ENCODE measurements at places on chromosomes 6 and 20.

- no peak for DNase-seq
Measured at GRCh38 chr6:157471077-157471686, 90.2 kb downstream of the ZDHHC14 start.

GRCh38 chr6:46796848-46797580 is 3.8 kb downstream of the MEP1A start:
- DNase-seq, result no peak

DNA sequence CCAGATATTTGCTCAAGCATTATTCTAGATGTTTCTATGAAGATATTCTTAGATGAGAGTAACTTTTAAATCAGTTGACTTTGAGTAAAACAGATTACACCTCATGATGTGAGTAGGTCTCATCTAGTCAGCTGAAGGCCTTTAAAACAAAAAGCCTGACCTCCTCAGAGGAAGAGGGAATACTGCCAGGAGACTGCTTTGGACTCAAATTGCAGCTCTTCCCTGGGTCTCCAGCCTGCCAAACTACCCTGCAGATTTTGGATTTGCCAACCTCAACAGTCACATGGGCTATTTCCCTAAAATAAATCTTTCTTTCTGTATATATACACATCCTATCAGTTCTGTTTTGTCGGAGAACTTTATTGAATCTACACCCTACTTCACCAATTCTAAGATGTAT is 182.5 kb upstream of the TENT5A start:
- no peak for DNase-seq

DNA sequence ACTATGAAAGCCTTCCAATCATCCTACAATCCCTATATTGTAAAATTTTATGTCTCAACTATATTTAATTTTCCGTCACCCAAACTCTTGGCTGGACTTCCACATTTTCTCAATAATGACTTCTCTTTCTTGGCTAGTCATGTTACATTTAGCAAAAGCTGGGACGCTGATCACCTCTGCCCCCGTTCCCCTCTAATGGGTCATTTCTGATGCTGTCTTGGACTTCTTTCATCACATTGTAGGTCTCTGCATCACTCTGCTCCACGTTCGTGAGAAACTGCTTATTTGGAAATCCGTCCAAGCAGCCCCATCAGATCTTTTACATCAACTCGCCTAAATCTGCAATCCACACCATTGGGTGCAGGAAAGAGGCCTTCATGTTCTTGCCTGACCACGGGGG is 203.8 kb downstream of the MYLK4 start:
- peak; percentile 55 for DNase-seq

DNA sequence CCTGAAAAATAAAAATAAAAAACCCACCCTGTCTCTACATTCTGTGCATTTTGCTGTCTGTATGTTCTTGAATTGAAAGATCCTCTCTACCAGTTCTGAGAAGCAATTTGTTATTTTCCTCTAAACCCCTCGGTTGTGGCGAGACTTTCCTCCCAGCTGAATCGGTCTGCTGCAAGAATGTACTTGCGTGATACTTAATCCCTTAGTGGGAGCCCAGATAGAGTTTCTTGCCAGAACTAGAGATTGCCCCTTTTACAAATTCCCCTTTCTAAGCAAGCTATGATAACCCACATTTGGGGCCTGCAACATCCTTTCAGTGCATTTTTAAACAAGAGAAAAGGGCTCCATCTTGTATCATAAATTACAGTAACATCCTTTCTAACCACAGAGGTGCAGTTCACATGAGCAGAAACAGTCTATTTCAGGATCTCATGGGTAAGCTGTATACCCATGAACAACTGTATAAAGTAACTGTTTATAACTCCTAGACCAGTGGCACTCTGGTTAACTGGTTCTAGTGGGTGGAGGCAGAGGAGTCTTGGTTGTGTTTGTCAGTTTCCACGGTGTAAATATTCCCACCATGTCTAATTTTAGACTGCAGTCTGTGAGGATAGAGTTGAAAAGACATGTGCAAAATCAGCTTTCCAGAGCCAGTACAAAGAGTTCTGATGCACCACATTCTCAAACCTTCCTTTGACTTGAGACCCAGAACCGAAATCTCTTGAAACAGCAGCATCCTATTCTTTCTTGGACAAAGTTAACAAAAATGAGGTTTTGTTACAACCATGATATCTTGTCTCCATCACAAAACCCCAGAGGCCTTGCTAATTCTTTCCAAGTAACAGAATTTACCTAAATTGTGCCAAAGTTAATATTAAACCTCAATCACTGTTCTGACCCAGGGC is 113.1 kb upstream of the ZNF217 start:
- peak; percentile 39 for DNase-seq

GRCh38 chr6:82569022-82569421 is 205.4 kb downstream of the TPBG start:
- DNase-seq, result no peak

DNA sequence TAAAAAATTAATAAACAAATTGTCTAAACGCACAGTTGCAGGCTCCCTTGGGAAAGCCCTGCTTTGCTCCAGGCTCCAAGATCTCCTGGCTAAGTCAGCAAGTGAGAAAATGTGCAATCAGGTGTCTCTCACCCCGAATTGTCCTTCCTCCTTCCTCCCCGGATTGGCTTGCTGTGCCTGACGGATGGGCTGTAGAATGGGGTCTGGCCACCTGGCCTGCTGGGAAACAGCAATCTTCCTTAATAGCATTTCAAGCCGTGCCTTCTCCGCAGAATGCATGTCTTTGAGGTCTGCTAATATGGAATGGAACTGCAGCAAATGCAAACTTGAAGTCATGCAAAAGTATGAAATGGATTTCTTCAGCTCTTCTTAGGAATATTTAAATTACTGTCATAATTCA is 43.7 kb upstream of the CDKAL1 start:
- no peak for DNase-seq

DNA sequence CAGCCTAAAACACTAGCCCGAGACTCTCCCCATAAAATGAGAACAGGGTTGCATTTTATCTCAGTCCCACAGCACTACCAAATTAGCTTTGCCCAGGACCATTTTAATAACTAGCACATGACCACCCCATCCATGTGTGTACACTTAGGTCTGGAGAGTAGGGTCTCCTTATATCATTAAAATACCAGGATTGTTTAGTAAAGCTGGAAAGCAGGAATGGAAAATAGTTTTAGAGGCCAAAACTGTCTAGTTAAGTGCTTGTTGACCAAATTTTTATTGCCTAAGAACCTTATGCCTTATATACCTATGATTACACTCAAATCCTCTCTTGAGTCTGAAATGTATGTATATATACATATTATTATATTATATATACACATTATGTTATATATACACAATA is 608.4 kb downstream of the HDGFL1 start:
- DNase-seq, result no peak

DNA sequence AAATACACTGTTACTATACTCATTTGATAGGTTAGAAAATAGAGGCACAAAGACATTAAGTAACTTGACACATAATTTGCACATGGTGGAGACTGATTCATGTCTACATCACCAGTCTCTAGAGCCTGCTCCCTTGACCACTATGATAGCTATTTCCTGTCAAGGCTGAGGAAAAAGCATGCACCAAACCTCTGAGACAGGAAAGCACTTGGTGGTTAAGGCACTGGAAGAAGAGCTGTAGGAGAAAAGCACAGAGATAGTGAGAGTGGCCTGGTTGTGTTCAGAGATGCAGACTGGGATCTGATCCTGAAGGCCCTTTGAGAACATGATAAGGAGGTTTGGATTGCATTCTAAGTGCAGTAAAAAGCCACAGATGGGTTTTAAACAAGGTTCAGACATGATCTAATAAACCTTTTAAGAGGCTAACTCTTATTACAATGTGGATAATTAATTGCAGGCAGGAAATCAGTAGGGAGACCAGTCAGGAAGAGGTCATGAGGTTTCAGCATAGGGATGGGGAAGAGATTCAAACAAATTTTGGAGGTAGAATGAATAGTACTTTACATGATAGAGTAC is 168.9 kb downstream of the PHF3 start:
- DNase-seq, result no peak

DNA sequence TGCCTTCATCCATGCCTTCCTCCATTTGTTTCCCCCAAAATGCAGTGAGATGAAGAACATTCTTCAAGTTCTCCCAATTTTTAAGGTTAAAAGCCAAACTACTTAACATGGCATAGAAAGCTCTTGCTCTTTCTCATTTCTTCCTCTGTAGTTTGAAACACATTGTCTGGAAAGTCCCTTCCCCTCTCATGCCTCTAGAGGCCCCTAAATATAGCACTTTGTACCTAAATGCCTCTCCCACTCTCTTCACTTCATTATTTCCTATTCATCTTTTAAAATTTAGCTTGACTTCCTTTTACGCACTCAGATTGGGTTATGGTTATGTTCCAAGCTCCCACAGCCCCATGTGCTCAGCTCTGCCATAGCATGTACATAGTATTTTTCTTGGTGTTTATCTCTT is 389.3 kb downstream of the HDGFL1 start:
- DNase-seq, result no peak

DNA sequence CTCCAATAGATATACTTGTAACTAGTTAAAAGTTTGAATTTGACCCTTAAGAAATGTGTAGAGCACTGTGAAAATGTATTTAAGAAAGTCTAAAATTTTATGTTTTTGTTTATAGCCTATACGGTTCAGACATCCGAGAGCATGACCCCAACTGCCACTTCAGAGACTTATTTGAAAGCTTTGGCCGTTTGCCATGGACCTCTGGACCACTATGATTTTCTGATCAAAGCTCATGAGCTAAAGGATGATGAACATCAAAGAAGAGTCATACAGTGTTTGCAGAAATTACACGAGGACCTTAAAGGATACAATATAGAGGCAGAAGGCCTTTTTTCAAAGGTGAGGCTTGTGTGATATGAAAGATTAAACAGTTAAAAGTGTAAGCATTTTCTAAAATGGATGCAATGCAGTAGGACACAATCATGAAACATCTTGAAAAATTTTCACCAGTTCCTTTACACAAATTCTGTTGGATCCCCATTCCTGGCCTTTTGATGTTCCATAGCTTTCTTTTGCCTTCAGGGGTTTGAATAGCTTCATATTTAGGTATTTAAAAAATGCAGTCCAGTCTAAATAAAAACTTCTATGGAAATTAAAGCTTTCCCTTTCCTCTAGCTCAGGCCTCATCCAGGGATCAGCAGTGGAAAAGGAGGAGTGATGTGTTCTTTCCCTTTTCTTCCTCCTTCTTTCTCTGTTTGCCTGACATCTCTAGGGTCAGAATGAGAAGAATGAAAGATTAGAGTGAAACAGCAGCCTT is 29.0 kb downstream of the AFG1L start:
- DNase-seq, result peak; percentile 38

DNA sequence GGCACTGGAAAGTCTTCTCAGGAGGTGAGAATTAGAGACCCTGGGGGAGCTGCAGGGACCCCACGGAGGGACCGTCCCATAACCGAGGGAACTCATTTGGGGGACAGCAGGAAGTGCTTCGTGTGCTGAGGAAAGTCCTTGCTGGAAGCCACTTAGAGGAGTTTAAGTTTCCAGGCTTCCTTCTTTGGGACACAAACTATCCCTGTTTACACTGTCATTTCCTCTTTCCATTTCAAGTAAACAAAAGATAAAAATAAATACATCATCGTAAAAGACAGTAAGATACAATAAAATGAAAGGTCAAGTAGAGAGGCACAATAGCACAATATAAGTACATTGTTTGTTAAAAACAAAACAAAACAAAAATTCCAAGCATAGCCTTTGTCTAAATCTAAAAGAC is 101.2 kb downstream of the TTLL2 start:
- peak; percentile 55 for DNase-seq

DNA sequence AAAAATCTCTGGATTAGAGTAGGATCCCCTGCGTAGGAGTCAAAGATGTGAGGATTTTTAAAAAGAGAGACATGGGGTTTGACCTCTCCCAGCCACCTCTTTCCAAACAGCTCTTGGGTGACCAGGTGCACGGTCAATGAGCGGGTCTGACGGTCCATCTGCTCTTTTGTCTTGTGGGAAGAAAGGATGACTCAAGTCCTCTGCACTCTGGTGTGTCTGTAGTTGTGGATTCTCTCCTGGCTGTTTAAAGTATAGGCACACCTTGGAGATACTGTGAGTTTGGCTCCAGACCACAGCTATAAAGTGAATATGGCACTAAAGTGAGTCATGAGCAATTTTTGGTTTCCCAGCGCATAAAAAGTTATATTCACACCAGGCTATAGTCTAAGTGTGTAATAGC is 209.8 kb downstream of the BMP7 start:
- no peak for DNase-seq

DNA sequence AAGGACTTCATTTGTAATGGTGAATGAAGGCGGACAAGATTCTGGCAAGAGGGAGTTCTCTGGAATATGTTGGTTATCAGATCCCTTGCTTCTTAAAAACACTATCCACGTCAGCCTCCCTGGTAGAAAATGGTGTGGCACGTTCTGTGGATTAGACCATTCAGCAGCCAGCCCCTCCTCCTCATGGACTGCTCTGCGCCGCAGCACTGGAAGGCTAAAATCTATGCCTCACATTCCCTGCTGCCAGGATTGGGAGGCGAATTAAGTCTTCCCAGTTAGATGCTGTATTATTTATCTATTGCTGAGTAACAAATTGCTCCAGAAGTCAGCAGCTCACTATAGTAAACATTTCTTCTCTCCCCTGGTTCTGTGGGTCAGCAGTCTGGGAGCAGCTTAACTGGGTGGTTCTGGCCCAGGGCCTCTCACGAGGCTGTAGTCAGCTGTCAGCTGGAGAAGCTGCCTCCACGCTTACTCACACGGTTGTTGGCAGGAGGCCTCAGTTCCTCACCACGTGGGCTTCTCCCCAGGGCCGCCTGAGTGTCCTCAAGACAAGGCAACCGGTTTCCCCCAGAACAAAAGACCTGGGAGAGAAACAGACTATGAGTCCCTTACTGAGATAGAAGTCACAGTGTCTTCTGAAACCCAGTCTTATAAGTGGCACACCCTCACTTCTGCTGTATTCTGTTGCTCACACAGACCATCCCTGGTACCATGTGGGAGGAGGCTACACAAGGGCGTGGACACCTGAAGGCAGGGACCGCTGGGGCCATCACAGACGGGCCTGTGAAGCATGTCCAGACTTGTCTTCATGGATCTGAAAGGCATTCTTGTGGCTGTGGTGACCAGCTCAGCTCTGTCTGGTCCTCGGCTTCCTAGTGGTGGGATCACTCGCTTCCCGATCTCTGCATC is 101.0 kb downstream of the NRN1 start:
- DNase-seq, result peak; percentile 29

GRCh38 chr6:80605165-80605989 is 498.9 kb downstream of the BCKDHB start:
- DNase-seq, result peak; percentile 58

DNA sequence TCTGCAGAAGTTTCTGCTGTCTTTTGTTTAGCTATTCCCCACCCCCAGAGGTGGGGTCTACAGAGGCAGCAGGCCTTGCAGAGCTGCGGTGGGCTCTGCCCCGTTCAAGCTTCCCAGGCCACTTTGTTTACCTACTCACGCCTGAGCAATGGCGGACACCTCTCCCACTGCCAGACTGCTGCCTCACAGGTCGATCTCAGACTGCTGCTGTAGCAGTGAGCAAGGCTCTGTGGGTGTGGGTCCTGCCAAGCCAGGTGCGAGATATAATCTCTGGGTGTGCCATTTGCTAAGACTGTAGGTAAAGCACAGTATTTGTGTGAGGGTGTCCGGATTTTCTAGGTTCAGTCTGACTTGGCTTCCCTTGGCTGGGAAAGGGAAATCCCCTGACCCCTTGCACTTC is 23.6 kb upstream of the ZNF337 start:
- no peak for DNase-seq

- DNase-seq, result no peak
Measured at GRCh38 chr20:46619445-46619844, 31.8 kb downstream of the SLC13A3 start.

- DNase-seq, result no peak
Measured at GRCh38 chr6:113004054-113004453, 656.9 kb downstream of the RFPL4B start.

- DNase-seq, result no peak
Measured at GRCh38 chr6:125129354-125129753, 24.2 kb upstream of the TPD52L1 start.
